ENCODE measurements at places on chromosomes 11 and 22.
A peak's percentile ranks its signal among the peaks of the same experiment; 100 is the strongest.

DNA sequence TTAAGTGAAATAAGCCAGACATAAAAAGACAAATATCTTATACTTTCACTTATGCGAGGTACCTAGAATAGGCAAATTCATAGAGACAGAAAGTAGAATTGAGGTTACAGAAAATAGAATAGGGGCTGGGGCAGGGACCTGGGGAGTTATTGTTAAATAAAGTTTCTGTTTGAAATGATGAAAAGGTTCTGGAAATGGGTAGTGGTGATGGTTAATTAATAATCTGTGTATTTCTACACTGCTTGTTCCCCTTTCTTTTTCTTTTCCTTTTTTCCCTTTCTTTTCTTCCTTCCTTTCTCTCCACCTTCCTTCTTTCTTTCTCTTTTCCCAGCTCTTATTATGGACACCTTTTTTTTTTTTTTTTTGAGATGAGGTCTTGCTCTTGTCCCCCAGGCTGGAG is 2.8 kb downstream of the NAALADL1 start:
- DNase-seq: no peak

DNA sequence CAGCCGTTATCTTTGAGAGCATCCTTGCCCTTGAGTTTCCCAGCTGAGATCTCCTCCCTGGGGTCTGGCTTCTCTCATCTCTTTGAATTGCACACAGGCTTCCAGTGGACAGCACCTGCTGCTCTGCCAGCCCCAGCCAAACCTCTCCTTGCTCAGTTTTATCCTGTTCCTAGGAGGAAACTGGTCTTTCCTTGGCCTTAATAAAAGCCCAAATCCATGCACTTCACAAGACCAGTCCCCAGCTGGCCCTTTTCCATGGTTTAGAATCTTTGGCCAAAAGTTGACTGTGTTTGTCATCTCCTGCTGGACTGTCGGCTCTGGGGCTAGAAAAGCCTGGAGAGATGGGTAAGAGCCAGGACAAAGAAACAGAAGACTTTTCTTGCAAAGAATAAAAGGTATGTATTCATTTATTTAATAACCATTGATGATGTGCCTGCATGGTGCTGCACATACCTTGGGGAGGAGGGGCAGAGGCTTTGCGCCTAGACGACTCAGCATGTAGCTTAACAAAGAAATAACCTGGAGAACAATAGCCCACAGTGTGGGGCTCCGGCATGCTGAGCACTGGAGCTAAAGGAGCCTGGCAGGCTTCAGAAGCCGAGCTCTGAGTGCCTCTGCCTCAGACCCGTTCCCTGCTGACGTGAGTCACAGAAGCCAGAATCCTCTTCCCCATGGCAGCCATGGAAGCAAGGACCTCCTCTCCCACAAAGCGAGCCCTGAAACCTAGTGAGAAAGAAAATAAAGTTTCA is 319.3 kb upstream of the B3GAT1 start:
- no peak for DNase-seq

DNA sequence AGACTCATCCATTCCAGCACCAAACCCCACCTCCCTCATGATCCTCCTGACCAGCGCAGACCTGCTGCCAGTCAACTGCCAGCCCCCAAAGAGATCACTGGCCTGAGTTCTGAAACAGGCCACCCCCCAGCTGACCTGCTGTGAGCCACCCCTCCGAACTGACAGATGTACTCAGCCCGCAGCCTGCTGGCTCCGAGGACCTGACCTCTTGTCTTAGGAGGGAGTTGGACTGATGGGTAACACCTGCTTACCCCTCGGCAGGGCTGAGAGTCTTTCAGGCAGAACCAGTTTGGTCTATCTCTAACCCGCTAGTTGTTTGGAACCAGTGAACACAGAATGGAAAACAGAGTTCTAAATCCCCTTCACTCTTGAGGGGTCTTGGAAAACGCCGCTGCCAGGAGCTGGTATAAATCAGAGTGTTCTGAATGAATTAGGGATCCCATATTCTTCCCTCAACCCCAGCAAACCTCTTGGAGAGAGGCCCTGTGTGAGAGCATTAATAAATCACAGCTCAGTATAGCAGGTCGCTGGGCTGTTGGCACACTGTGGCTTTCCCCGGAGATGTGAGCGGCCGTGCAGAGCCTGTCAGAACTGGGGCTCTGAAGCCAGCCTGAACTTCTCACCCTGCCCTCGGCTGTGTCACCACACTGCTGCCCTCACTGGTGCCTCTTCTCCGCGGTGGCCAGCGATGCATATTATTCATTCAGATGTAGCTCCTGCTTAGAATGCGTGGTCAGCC is 165.1 kb upstream of the NCAM1 start:
- peak; percentile 24 for DNase-seq

DNA sequence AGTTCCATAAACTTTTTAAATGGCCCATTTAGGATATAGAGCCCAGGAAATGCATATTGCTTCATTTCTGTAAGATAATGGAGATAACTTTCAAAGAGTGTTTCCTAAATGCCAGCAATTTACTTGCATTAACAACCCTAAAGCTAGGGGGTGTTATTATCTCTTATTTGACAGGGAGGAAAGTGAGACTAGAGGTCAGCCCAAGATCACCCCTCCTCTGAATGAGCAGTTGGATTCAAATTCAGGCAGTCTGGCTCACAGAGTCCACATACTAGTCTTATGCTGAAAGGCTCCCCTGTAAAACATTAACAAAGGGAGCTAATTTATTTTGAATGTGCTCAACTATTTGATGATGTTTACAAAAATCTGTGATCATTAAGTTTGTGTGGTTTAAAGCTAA is 49.9 kb upstream of the TRIM77 start:
- DNase-seq: no peak

DNA sequence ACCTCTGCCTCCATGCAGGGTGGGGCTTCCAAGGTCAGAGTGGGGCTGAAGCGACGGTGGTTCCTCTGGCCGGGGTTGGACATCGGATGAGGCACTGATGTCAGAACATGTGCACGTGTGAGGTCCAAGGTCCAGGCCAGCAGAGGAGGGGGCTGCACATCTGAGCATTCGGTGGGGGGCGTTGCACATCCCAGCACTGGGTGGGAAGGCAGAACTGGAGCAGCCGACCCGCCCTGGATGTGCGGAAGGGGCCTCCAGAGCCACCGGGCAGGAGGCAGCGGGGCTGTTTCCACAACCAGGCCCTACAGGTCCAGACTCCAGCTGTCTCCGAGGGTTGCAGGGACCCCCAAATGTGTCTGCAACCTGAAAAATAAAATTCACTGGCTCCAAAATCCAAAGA is 271.0 kb downstream of the CTTN start:
- DNase-seq: no peak

DNA sequence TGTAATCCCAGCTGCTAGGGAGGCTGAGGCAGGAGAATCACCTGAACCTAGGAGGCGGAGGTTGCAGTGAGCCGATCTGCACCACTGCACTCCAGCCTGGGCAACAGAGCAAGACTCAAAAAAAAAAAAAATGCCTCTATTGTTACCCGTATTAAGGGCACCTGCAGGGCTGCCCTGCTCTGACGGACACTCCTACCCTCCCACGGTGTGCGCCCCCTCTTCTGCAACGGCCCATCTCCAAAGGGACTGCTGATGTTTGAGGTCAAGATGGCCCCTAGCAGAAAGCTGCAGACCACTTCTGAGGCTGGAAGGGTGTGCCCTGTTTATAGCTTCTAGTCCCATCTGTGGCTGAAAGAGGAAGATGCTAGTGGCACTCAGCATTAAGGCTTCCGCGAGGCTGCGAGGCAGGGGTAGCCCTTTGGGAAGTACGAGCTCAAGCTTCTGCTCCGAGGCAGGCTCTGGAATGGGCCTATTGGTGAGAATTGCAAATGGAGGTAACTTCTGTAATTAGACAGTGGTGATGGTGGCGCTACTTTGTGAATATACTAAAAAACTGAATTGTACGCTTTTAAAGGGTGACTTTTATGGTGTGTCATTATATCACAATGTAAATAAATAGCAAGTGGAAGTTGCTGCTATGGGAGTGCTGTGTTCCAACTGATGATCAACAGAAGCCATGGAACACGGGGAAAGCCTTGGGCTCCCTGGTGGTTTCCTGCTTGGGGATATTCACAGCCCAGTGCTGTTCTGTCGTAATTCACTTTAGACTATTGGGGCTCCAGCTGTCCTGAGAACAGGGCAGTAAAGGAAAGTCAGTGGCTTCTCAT is 24.3 kb downstream of the ARFGAP2 start:
- no peak for DNase-seq

- no peak for DNase-seq
Observed at GRCh38 chr11:75762885-75763284, 5.7 kb upstream of the DGAT2 start.

DNA sequence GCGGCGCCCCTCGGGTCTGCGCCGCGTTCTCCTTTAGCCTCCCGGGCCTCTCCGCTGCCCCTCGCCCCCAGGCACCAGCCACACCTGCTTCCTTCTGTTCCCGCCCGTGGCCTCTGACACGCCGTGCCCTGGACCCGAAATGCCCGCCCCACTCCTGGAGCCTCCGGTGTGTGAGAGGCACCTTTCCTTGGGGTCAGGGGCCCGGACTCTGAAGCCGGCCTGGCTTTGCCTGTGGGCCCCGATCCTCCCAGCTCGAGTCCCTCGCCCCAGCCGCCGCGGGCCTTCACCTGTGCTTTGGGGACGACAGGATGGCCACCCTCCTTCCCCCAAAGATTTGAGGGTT is 661 bp upstream of the CDPF1 start:
- DNase-seq: no peak

DNA sequence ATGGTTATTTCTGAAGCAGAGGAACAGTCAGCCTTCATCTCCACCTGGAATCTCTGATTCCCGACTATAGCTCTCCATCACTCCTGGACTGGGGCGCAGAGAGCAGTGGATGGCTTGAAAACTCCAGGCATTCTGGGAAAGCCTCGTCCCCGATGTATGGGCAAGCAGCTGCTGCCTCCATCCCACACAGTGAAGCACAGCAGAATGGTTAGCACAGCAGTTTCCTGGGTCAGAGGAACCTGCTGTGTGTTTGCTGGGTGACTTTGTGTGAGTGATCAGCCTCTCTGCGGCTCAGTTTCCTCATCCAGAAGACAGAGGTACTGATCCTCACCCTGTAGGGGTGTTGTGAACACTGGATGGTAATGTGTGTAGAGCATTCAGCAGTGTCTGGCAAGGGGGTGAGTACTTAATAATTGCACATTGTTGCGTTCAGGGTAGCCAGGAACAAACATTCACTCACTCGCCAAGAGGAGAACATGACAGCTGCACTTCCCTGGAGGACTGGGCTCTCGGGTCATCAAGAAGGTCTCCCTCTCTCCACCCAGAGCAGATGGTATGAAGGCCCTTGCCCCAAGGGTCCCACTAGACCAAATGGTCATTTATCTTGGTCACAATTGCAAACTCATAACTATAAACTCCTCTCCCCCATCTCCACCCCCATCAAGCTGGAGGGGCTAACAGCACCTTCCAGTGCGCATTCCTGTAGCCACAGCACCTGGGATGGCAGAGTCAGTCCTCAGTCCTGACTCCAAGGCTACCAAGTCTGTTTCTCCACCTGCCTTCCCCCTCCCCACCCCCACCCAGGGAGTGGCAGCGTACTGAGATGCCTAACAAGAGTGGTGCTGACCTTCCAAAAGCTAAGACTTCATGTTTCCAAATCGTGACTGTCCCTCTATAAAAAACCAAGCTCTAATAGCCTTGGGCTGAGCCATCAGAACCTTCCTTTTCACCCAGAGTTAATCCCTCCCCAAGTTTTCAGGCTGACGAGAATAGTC is 1.5 kb upstream of the CHST1 start:
- no peak for DNase-seq

- no peak for DNase-seq
Observed at GRCh38 chr22:31945971-31946680, 1.8 kb downstream of the YWHAH start.

- DNase-seq: no peak
Observed at GRCh38 chr11:85791409-85791990, 19.4 kb downstream of the SYTL2 start.

DNA sequence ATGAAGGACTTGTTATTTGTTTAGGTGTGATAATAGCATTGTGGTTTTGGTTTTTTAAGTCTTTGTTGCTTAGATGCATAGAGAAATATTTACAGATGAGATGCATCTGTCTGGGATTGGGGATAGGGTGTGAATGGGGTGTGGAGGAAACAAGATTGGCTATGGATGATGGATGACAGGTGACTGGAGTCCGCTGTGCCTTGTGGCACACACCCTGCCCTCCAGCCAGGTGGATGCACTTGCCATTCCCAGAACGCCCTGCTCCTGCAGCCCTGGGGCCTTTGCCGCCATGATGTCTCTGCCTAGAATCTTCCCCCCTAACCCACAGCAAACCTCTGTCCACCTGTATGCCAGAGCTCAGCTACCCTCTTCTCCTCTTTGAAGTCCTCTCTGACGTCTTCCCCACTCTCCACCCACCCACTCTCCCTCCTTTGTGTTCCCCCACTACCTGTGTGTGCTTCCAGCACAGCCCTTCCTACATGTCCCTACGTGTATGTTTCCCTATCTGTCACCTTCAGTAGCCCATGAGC is 54.7 kb downstream of the WNT11 start:
- DNase-seq: no peak

GRCh38 chr11:13220148-13220547 is 57.4 kb upstream of the BMAL1 start:
- DNase-seq: no peak

DNA sequence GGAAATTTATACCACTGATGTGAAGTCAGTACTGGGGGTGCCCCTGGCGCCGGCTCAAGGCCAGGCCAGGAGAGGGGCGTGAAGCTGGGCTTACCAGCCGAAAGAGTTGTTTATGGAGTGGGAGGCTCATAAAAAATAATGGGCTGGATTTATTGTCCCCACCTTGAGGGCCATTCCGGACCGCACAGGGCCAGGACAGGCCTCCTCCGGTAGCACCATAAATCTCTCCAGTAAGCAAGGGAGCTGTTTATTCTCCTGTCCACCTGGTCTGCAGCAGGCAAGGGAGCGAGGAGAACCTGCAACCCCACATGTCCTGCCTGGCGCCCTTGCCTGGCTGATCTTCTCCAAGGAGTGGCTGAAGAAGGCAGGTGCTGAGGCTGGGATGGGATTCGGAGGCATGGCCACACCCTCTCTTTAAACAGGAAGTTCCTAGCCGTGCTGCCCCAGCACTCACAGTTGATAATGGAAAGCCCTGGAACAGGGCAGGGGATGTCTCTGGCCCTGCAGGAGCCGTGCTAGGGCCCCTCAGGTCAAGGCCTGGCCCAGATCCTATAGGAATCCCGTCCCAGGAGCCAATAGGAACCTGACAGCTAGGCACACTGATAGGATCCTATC is 65.1 kb downstream of the SCUBE1 start:
- no peak for DNase-seq

DNA sequence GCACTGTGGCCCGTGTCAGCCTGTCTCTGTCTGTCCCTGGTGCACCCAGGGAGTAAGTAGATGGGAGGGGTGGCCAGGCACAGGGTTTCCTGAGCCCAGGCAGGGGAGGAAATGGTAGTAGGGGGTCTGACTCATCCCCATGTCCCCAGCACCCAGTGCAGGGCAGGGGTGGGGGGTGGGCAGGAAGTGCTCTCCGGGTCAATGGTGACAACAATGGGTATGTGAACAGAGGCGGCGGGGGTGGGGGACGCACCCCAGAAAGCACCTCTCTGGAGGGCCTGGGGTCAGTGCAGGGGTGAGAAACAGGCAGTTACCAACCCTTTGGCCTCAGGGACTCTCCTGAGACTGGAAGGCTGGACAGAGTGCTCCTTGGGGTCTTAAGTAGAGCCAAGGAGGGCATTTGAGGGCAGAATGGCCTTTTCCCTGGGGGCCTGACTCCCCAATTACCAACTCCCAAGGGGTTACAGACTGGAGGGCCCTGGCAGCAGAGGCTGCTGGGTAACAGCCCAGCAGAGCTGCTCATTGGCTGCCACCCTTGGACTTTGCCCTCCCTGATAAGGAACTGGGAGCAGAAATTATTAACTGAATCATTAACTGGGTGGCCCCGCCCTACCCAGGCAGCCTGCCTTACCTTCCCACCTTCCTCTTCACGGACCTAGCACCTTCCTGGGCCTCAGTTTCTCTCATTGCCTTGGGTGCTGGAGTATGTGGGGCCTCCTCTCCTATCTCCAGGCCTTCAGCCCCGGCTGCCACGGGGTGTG is 4.2 kb downstream of the MYRF start:
- no peak for DNase-seq
